ENCODE measurements at places on chromosomes 3 and 15.

- ATAC-seq = no peak
Observed at GRCh38 chr3:136120373-136121348, 75.5 kb downstream of the MSL2 start.

GRCh38 chr3:49273825-49274532 is 3.1 kb downstream of the C3orf62 start:
- ATAC-seq = no peak

DNA sequence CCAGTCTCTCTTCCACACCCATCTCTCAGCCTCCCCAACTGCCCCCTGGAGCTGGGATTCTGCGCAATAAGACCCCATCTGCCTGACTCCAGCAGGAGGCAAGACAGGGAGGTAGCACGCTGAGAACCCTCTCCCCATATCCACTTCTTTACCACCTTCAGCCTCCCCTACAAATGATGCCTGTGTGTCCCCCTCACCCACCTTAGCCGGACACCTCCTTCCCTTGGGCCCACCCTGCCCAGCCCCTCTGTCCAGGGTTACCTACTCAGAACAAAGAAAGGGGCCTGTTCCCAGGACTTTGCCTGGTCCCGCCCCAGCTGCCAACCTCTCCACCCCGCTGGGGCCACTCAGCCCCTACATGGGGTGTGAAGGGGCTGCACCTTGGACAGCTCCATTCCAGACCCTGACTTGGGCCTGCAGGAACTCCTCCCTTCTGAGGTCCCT is 40.8 kb upstream of the ATP2B2 start:
- no peak for ATAC-seq

DNA sequence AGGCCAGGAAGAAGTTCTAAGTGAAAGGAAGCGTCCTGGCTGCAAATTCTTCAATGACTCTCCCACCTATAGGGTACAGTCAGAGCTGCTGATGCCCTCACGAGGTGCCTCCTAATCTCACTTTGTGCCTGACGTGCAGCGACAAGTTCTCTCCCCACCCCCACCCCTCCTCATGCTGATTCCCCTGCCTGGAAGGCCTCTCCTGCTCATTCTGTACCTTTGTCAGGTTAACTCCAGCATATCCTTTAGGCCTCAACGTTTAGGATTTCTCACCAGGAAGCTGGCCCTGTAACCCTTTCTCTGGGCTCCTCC is 25.0 kb downstream of the SLC12A8 start:
- no peak for ATAC-seq

DNA sequence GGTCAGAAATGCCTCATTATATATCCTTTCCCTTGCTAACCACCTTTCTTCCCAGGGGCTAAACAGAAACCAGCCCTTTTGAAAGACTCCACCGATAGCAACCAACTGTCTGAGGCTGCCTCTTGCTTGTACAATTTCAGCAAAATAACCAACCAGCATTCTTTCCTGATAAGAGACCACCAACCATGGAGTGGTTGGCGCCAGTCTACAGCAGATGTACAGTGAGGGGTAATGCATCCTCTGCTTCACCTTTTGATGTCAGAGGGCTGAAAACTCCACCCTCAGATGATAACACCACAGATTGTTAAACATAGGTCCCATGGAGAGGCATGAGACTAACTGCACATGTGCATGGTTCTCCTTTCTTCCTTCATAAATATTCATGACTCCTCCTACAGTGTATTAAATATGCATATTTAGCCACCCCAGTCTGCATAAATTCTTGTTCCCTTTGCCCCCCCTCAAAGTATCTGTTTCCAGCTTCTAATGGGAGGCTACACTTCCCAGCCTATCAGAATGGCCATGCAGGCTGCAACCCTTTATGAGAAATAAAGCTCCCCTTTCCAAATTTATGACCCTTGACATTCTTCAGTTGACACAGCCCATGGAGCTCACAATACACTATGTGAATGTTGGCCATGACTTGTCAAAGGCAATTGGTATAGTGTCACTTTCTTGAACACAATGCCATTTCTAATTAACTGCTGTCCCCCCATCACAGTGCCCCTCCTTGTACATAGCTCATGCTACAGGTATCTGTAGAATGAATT is 48.3 kb downstream of the GABRB3 start:
- ATAC-seq = no peak

- ATAC-seq = peak; percentile 67
Observed at GRCh38 chr3:52277972-52278509, 408 bp downstream of the WDR82 start.

GRCh38 chr3:43627360-43627759 is 5.5 kb upstream of the ANO10 start:
- ATAC-seq = no peak

GRCh38 chr3:45515999-45516725 is 78.4 kb upstream of the LIMD1 start:
- ATAC-seq = no peak

- ATAC-seq = peak; percentile 10
Observed at GRCh38 chr15:99731336-99732123, 1.7 kb downstream of the LYSMD4 start.

DNA sequence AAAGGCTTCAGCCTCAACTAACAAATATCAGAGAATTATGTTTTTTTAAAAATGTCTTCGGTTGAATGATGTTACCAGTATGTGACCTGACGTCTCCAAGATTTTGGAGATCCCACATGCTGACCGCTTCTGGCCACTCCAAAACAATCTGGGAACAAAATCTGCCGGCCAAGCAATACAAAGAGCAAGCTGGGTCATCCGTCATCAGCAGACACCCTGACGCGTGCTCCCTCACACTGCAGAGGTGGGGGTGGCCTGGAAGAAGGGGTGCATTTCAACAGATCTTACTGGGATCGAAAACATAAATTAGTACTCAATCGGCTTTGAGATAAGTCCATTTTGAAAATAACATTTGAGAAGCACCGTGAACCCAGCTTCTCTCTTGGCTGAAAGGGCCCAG is 33.6 kb downstream of the HES1 start:
- no peak for ATAC-seq

GRCh38 chr15:25182736-25183445 is 228.1 kb downstream of the SNRPN start:
- no peak for ATAC-seq

DNA sequence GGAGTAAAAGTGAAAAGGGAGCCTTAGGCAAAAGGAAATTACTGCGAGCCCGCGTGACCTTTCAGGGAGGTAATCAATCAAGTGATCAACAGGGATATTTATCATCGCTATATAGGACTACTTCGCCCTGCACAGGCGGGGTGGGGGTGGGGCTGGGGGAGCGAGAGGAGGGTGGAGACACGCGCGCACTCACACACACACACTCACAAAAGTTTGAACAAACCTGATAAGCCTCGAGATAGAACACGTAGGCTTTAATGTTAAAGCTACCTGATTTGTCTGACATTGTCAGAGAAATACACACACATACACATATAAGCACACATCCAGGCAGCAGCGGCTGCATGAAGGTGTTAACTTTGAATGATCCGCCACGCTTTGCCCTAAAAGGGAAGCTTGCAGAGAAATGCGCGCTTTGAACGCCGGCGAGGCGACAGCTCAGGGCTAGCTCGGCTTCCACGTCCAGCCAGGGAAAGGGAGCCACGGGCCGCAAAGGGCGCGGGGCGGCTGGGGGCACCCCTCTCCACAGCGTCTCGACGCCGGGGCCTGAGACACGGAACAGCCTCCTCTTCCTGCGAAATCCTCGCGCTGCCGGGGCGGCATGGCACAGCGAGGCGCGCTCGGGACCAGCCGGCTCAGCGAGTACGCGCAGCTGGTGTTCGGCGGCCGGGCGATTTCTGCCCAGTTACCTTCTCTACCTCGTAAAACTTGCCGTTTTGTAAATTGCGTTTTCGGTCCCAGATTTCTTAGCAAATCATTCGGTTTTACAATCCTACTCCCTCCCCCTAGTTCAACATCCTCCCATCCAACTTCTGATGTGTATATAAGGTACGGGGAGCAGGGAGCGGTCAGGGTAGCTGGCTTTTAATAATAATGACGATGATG is 4.8 kb upstream of the MECOM start:
- peak; percentile 44 for ATAC-seq

- no peak for ATAC-seq
Observed at GRCh38 chr3:137204409-137204808, 246.6 kb downstream of the IL20RB start.

DNA sequence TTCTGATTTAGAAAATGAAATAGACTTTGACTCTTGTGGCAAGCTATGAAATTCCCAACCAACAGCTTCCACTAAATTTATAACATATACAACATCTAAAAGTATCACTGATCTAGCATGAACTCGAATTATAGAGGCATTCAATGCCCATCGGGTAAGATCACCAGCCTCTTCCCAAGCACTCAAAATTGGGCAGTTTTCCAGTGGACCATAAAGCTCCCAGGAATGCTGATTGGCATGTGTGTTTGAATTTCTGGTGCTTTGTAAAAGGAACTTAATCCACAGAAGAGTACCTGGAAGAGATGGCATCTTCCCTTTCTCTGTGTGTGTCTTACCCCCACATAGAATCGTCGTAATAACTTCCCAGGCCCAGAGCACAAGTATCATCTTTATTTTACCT is 10.0 kb downstream of the LRTM1 start:
- ATAC-seq = no peak

DNA sequence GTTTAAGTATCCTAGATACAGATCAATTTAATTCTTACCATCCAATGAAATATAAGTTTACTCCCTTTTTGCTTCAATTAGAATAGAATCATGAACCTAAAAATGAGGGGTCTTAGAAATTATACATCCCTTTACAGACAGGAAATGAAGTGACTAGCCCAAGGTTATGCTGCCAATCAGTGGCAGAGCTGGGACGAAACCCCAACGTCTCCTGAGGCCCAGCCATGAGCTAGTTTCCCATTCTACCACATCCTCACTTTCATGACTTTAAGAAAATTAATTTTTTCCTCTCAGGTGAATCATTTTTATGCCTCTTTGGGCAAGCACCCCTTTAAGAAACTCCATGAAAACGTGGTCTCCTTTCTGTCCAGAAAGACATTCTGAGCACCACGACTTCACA is 11.2 kb downstream of the LRIG1 start:
- ATAC-seq = no peak

DNA sequence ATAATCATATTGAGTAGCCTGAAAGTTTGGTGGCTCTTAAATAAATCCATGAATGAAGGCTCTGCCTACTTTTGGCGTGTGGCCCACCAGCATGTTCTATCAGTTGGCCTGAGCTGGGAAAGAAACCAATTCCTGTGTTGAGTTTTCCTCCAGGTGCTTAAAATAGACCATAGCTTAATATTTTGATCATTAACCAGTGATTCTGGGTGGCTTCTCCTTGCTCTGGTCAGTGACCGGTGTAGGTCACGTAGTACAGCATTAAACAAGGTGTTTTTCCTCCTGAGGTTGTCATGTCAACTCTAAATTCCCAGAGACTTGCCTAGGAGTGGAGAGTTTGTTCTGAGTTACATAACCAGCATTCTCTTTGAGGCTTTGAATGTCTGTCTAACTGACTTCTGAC is 1.3 kb downstream of the HHLA2 start:
- no peak for ATAC-seq

DNA sequence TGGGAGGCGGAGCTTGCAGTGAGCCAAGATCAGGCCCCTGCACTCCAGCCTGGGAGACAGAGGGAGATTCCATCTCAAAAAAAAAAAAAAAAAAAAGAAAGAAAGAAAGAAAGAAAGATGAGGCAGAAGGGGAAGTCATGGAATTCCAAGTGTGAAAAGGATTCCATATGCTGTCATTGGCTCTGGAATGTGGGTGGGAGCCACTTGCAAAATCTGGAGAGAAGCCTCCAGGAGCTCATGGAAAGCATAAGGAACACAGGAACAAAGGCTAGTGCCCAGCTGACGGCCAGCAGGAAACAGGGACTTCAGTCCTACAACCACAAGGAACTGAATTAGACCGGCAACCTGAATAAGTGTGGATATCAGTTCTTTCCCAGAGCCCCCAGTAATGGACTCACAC is 12.5 kb upstream of the TRAK1 start:
- ATAC-seq = no peak

DNA sequence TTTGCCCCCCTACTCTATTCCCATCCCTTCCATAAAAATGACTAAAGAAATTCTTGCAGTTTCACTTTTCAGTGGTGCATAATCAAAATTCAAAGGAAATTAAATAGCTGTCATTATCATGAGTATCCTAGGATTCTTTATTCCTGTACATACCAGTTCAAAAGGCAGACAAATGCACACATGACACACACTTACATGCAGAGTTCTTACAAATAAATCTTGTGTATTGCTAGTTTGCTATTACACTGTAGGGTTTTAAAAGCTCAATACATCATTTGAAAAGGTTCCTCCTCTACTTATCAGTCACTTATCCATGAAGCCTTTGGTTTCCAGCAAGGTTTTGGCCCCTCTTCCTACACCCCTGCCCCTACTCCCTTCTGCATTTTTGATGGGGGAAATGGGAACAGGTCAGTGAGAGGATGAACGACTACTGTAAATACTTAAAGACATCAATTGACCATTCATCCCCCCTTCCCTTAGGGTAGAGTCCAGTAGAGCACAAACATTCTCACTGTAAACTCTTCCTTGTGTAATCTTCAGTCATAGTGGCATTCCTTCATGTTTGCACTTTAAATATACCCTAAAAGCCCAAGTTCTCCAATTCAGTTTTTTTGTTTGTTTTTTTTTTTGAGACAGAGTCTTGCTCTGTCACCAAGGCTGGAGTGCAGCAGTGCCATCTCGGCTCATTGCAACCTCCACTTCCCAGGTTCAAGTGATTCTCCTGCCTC is 92.6 kb downstream of the SUCLG2 start:
- ATAC-seq = peak; percentile 82

GRCh38 chr15:28273873-28274610 is 47.9 kb downstream of the HERC2 start:
- peak; percentile 94 for ATAC-seq

- no peak for ATAC-seq
Observed at GRCh38 chr3:11697701-11698100, 54.0 kb upstream of the VGLL4 start.

DNA sequence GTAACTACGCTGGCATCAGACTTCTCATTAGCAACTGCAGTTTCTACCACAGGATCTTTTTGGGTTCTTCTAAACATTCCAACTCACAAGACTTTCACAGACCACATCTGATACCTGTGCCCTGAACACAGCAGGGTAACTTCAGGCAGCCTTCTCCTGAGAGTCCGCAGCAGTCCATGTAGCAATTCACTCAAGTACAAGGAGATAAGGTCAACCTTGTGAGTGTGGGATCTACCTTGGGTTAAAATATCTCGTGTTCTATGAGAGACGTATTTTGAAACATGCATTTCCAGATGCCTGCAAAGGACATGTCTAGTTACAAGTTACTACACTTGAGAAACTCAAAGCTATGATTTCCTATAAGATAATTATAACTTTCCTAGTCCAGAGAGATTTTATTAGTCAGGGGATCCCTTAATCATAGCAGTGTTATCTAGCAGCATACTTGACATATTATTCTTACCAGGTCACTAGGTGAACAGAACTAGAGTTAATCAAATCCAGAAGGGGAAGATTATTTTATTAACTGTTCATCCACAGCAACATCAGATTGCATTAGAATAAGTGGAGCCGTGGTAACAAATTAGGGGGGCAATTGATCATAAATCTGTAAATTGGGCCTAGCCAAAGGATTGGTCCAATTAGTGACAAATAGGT is 66.4 kb downstream of the ASTE1 start:
- no peak for ATAC-seq

GRCh38 chr3:66297900-66298299 is 77.1 kb downstream of the SLC25A26 start:
- ATAC-seq = peak; percentile 94

GRCh38 chr3:36991923-36992805 is 767 bp downstream of the EPM2AIP1 start:
- ATAC-seq = no peak

- peak; percentile 62 for ATAC-seq
Observed at GRCh38 chr3:127775398-127776109, 46.8 kb downstream of the MGLL start.
